ENCODE measurements at places on chromosomes 2 and 18.

GRCh38 chr2:226155093-226155875 is 644.3 kb downstream of the IRS1 start:
- DNase-seq: no peak

DNA sequence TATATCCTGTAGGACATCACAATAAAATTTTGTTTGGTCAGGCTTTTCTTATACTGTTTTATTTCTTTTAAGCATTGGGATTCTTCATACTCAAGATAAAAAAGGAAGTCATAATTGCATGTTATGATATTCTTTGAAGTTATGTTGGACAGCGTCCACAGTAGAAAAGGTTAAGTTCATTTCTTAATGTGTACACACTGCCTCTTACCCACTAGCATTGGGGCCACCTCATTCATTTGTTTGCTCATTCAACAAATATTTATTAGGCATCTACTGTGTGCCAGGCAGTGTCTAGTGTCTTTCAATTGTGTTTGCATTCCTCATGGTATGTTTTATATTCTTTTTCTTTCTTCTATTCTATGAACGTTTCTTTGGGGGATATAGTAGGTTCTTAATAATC is 70.2 kb downstream of the PTPRM start:
- no peak for DNase-seq

DNA sequence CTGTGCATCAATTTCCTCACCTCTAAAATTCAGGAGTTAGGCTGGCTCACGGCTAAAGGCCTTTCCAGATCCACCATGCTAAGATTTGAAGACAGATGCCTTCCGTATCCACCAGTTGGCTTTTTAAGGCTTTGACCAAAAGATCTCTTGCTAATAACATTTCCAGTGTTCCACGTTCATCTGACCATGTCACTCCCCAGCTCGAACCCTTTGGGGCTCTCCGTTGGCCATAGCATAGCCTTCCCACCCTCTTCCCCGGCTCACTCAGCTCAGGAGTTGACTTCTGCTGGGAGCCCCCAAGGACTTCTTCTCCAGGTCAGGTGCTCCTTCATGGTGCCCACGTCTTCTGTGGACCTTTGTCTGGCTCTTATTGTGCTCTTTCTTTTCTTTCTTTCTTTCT is 53.3 kb downstream of the MYCN start:
- no peak for DNase-seq

DNA sequence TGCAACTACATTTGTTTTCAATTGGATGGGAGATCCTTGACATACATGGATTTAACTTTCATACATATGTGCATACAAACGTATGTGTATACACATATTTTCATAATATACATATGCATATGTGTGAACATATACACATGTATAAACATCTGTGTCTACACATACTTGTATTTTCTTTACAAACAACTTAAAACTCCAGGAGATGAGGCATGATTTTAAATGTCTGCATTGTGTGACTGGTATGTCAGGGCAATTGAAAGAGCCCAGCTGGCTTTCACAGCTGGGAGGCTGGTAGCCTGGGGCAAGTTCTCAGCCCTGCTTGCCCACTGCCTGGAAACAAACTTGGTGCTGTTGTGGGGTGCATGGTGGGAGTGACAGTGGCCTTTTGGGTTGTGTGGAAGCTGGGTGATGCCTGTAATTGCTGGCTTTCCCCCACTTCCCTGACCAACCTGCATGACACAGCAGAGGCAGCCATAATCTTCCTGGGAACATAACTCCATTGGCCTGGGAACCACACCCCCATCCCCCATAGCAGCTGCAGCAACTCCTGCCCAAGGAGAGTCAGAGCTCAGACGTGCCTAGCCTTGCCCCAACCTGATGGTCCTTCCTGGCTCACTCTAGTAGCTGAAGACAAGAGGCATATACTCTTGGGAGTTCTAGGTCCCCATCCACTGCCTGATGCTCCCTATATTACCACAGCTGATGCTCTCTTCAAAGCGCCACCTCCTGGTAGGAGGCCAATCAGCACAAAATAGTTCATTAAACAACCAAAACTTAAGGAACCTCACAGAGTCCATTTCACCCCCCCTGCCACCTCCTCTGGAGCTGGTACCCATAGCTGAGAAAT is 158.3 kb downstream of the CERS6 start:
- DNase-seq: no peak

All from stimulated activated CD8-positive, alpha-beta memory T cell treated with anti-CD3 and anti-CD28 coated beads, Interleukin-15, amount 100 ng/mL, for 4 hours (primary cell).